Neural crest cell (in vitro differentiated cells): ENCODE measurements at places on chromosomes 2 and 18. TPM values are rescaled to one million over a fixed set of nuclear protein-coding genes. Genes with fewer than 3 reads are reported as not detected.

ANKRD30BL gene
- not detected in 2 replicates for total RNA-seq

DNA sequence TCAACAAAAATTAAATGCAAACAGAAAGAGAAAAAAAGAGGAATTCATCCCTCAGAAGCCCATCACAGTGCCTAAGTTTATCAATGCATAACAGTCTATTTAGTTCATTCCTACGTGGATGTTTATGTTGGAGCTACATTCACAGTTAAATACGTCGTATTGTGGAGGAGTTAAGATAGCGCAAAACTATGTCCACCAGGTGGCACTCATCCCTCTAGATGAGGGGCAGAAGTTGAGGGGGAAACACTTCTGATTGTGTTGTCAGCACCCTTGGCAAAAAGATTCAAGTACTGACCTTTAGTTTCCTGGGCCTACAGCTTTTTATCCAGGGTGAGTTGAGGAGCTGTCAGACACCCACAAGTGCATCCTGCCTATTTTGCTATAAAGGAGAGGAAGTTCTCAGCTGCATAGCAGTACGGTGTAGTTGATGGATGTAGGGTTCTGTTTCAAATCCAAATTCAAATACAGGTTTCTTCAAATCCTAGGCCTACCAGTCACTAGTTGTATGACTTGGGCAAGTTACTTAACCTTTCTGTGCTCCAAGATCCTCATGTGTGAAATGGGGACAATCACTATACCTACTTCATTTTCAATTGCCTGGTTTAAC is 26.8 kb upstream of the MYO1B start:
- no peaks in the 10 kb centered on the region for H3K27me3 ChIP-seq
- no peak overlapping the region for H3K4me3 ChIP-seq
- peak; percentile 71 for DNase-seq
- H3K4me1 ChIP-seq = peaks cover 8% of the 10 kb centered on the region

DCDC2C gene
- not detected in 2 replicates for total RNA-seq

CPLX4 gene
- total RNA-seq = not detected in 2 replicates

GRCh38 chr2:236733156-236733555 is 163.5 kb downstream of the ACKR3 start:
- no peak for DNase-seq
- H3K4me3 ChIP-seq = no peak overlapping the region
- no peaks in the 10 kb centered on the region for H3K36me3 ChIP-seq
- peaks cover 19% of the 10 kb centered on the region for H3K4me1 ChIP-seq
- H3K27me3 ChIP-seq = no peaks in the 10 kb centered on the region
- H3K27ac ChIP-seq = no peak overlapping the region

DNA sequence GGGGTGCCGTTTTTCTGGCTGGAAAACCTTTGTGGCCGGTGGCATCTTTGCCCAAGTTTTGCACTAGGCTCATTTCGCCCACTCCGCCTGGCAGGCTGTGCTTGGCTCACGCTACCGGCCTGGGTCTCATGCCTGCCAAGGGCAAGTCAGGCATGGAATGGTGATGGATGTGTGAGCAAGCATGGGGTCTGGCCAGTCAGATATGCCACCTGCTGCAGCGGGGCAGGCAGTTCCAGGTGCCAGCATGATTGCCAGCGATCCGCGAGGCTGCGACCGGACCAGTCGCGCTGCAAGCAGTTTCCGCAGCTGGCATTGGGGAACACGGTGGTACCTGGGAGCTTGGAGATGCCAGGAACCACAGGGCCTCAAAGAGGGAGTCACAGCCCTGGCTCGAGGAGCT is 40.6 kb downstream of the TAF1B start:
- peaks cover 48% of the 10 kb centered on the region for H3K36me3 ChIP-seq
- H3K27ac ChIP-seq = no peak overlapping the region
- H3K4me1 ChIP-seq = no peaks in the 10 kb centered on the region
- no peak for DNase-seq
- no peaks in the 10 kb centered on the region for H3K27me3 ChIP-seq

DNA sequence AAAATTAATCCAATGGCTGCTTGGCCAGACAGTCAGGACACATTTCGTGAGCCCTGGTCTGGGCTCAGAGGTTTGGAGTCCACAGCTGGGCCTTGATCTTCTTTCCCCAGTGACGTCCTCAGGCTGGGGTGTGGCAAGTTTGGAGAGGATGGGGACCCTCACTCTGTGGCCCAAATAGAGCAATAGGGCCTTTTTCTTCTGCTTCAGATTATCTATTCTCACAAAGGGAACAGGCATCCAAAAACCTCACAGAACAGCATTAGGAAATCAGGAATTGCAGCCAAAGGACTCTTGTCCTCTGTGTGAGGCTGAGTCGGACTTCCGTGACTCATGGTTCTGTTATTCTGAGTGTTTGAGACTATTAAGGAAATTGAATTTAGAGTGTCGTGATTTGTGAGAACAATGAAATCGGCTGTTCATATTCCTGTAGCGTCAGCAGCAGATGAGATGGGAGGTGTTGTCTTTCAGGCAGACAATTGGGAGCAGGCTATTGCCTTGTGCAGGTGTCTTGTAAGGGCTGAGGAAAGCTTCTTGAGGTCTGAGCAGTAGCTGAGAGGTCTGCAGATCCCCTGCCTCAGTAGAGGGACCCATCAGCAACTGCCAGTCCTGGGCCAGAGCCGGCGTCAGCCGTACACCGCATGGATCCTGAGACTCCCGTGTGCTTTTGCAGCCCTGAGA is 113.8 kb downstream of the SH3RF3 start:
- no peak for DNase-seq
- no peak overlapping the region for H3K27ac ChIP-seq
- no peak overlapping the region for H3K4me3 ChIP-seq
- H3K4me1 ChIP-seq = peaks cover 5% of the 10 kb centered on the region
- H3K36me3 ChIP-seq = no peaks in the 10 kb centered on the region

NTSR2 gene
- not detected in 2 replicates for total RNA-seq

- no peaks in the 10 kb centered on the region for H3K4me1 ChIP-seq
- no peaks in the 10 kb centered on the region for H3K36me3 ChIP-seq
- H3K4me3 ChIP-seq = no peak overlapping the region
- no peak overlapping the region for H3K27ac ChIP-seq
- peaks cover 10% of the 10 kb centered on the region for H3K27me3 ChIP-seq
- no peak for DNase-seq
Observed at GRCh38 chr2:60649721-60650120, 96.3 kb upstream of the BCL11A start.

GRCh38 chr2:29070526-29070925 is 3.8 kb downstream of the PCARE start:
- no peak overlapping the region for H3K4me3 ChIP-seq
- H3K4me1 ChIP-seq = peaks cover 21% of the 10 kb centered on the region
- H3K27ac ChIP-seq = peak overlapping the region; percentile 35
- DNase-seq = no peak

GRCh38 chr2:201267278-201268030 is 7.1 kb downstream of the CASP8 start:
- no peaks in the 10 kb centered on the region for H3K27me3 ChIP-seq
- peaks cover 10% of the 10 kb centered on the region for H3K4me1 ChIP-seq
- H3K36me3 ChIP-seq = no peaks in the 10 kb centered on the region
- no peak overlapping the region for H3K27ac ChIP-seq
- no peak for DNase-seq
- no peak overlapping the region for H3K4me3 ChIP-seq

GRCh38 chr2:239544143-239544917 is 143.5 kb upstream of the HDAC4 start:
- H3K27me3 ChIP-seq = no peaks in the 10 kb centered on the region
- no peak overlapping the region for H3K4me3 ChIP-seq
- no peaks in the 10 kb centered on the region for H3K4me1 ChIP-seq
- no peak for DNase-seq
- no peaks in the 10 kb centered on the region for H3K36me3 ChIP-seq
- peak overlapping the region; percentile 62 for H3K27ac ChIP-seq

- H3K4me3 ChIP-seq = peak overlapping the region; percentile 77
- peaks cover 79% of the 10 kb centered on the region for H3K4me1 ChIP-seq
- no peaks in the 10 kb centered on the region for H3K27me3 ChIP-seq
- no peaks in the 10 kb centered on the region for H3K36me3 ChIP-seq
- H3K27ac ChIP-seq = peak overlapping the region; percentile 92
- DNase-seq = peak; percentile 63
Observed at GRCh38 chr2:120893811-120894584, 158.3 kb downstream of the GLI2 start.

DNA sequence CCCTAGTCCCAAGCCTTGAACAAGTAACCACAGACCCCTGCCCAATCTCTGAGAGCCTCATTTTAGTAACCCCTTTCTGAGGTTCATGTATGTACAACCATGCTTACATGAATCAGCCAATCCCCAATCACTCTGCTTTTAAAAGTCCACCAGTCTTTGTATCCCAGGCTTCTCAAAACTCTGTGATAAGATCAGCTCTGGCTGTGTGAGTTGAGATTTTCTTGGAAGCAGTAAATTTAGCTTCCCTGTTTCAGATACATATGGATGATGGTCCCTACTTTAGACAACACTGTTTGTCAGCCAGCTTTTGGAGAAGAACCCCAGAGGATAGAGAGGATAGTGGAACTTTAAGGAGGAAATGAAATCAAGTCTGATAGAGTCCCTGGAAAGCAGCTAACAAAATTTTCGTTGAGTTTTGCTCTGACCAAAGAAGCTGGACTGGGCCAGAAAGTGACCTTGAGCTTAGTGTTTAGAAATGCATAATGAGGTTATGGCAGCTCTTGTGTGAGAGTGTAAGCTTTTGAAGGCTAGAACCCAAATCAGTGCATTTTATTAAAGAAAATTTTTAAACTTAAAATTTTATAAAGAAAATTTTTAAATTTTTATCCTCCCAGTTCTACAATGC is 3.7 kb downstream of the ADNP2 start:
- DNase-seq = no peak
- H3K4me3 ChIP-seq = peak overlapping the region; percentile 79
- H3K27me3 ChIP-seq = no peaks in the 10 kb centered on the region
- peak overlapping the region; percentile 23 for H3K27ac ChIP-seq
- H3K36me3 ChIP-seq = peaks cover 7% of the 10 kb centered on the region

- H3K27ac ChIP-seq = no peak overlapping the region
- peaks cover 47% of the 10 kb centered on the region for H3K4me1 ChIP-seq
- no peaks in the 10 kb centered on the region for H3K27me3 ChIP-seq
- H3K36me3 ChIP-seq = no peaks in the 10 kb centered on the region
- DNase-seq = no peak
- H3K4me3 ChIP-seq = no peak overlapping the region
Observed at GRCh38 chr2:207040696-207041095, 101.4 kb downstream of the CPO start.

CFC1 gene
- not detected in 2 replicates for total RNA-seq

DNA sequence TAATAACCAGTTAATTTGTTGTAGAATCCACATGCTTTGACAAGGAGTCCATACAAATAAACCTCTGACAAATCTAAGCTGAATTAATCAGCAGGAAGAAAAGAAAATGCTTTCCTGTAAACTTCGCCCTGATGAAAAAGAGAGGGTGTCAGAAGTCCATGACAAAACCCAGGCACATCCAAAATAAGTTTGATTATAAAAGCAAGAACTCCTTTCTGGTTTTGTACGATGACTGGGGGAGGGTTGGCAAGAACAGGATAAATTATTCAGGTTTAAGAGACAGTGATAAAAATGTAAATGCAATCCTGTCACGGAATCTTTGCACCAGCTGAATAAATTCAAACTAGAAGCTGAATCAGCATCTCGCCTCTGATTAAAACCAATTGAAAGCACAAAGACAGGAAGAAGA is 469.2 kb upstream of the TNP1 start:
- peaks cover 53% of the 10 kb centered on the region for H3K4me1 ChIP-seq
- H3K36me3 ChIP-seq = peaks cover 9% of the 10 kb centered on the region
- no peak overlapping the region for H3K4me3 ChIP-seq

AFTPH gene
- total RNA-seq = 14.6 and 17.3 TPM in 2 replicates

KLF11 gene
- total RNA-seq = 8.2 and 8.5 TPM in 2 replicates

GRCh38 chr2:85599468-85600234 is 2.8 kb downstream of the TMEM150A start:
- DNase-seq = no peak
- H3K27ac ChIP-seq = no peak overlapping the region
- H3K4me3 ChIP-seq = peak overlapping the region; percentile 90
- peaks cover 30% of the 10 kb centered on the region for H3K4me1 ChIP-seq

GRCh38 chr2:105857076-105857740 is 112.5 kb downstream of the NCK2 start:
- no peaks in the 10 kb centered on the region for H3K27me3 ChIP-seq
- H3K4me1 ChIP-seq = peaks cover 5% of the 10 kb centered on the region
- H3K27ac ChIP-seq = no peak overlapping the region

DNA sequence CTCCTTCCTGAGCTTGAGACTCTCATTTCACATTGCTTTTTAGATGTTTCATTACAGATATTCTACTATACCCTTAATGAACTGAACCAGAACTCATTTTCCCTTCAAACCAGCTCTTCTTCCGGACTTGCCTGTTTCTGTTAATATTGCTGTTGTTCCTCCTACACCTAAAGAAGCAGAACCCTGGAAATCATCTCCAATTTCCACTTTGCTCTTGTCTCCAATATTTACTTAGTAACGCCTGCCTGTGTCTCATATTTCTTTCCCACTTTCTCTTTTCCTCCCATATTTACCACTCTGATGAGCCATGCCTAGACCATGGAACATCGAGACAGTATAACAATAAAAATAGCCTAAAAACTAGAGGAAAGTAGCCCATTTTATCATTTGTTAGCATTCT is 17.9 kb upstream of the GMCL1 start:
- no peak overlapping the region for H3K4me3 ChIP-seq
- DNase-seq = no peak
- no peak overlapping the region for H3K27ac ChIP-seq
- H3K27me3 ChIP-seq = no peaks in the 10 kb centered on the region
- H3K36me3 ChIP-seq = no peaks in the 10 kb centered on the region

RND3 gene
- total RNA-seq = 49.7 and 54.3 TPM in 2 replicates

DNA sequence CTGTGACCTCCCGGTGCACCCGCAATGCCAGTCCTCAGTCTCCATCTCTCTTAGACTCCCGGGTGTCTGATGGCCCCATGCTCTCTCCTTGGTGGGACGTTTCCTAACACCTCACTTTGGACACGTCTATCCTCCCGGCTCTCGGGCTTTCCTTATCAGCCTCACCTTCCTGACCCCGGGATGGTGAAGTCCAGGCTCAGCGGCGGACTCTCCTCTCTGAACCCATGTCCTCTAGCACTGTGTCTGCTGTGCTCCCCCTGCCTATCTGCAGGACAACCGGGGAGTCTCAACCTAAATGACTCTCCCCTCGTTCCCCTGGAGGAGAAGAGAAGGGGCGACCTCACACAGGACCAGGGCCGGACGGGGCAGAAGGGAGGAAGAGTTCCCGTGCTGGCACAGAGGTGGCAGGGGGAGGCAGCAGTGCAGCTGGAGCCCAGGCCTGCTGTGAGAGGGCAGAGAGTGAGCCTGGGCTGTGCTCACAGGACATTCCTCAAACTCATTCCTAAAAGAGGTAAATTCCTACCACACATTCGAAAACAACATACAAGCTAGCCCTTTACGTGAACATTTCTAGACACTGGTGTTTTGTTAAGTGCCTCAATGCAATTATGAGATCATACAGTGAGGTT is 41.9 kb downstream of the MBP start:
- no peaks in the 10 kb centered on the region for H3K36me3 ChIP-seq
- peaks cover 29% of the 10 kb centered on the region for H3K27me3 ChIP-seq
- H3K4me1 ChIP-seq = peaks cover 25% of the 10 kb centered on the region
- H3K4me3 ChIP-seq = no peak overlapping the region
- DNase-seq = no peak

GRCh38 chr2:136389809-136390208 is 271.9 kb upstream of the CXCR4 start:
- no peak overlapping the region for H3K4me3 ChIP-seq
- no peak for DNase-seq
- H3K27ac ChIP-seq = no peak overlapping the region
- H3K4me1 ChIP-seq = peaks cover 1% of the 10 kb centered on the region
- peaks cover 13% of the 10 kb centered on the region for H3K27me3 ChIP-seq

- peaks cover 6% of the 10 kb centered on the region for H3K27me3 ChIP-seq
- H3K36me3 ChIP-seq = no peaks in the 10 kb centered on the region
- no peak overlapping the region for H3K27ac ChIP-seq
- DNase-seq = no peak
- H3K4me3 ChIP-seq = no peak overlapping the region
Observed at GRCh38 chr2:161796192-161796591, 172.0 kb downstream of the SLC4A10 start.

SMYD1 gene
- total RNA-seq = not detected in 2 replicates
